ENCODE measurements at places on chromosomes 3 and 15.

- no peak for DNase-seq
Observed at GRCh38 chr15:96421178-96421601, 90.7 kb downstream of the NR2F2 start.

DNA sequence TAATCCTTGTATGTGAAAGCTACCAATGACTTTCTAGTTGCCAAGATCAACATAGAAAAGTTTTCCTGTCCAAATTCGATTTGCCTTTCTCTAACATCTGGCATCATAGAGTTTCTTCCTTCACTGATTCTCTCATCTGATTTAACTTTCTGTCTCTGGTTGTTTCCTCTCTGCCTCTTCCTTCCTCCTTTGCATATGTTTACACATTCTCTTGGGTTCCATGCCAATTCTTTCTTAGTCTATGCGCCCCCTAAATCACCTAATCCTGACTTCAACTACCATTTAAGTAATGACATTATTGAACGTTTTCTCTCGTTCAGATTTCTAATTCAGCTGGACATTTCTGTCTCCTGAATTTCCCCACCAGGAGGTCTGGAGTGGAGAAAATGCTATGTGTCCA lies 561.9 kb upstream of the TGFBR2 start:
- no peak for DNase-seq

GRCh38 chr3:10432931-10433330 lies 72.5 kb downstream of the ATP2B2 start:
- DNase-seq, result no peak

DNA sequence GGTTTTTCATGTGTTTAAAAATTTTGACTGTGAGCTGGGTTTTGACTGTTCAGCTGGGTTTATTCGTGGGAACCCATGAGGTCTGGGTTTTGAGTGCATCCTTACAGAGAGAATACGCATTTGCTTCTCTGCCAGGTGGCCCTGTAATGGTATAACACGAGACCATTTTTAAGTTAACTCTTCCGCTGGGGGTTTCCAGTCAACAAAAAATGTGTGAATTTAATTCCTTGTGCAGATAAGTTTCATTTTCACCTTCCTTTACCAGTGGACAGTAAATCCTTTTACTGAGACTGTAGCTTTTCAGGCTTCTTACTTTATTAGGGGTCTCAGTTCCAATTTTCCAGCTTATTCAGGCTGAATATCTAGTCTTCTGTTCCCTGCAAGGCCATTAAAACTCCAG lies 149.6 kb downstream of the OPA1 start:
- no peak for DNase-seq

- no peak for DNase-seq
Observed at GRCh38 chr3:181715571-181716340, 4.0 kb downstream of the SOX2 start.

Data from activated effector memory CD4-positive, alpha-beta T cell treated with Interleukin-2 at 50 U/mL for 16 hours (primary cell).